ENCODE measurements at places on chromosomes 6 and 20. TPM values are rescaled to one million over a fixed set of nuclear protein-coding genes. Genes with fewer than 3 reads are reported as not detected.

GRCh38 chr6:52595000-52595795, 18.3 kb upstream of the TRAM2 start:
- no peak overlapping the region for H3K4me3 ChIP-seq
- DNase-seq: no peak
- no peaks in the 10 kb centered on the region for H3K27me3 ChIP-seq
- no peak overlapping the region for H3K27ac ChIP-seq
- no peaks in the 10 kb centered on the region for H3K4me1 ChIP-seq

DNA sequence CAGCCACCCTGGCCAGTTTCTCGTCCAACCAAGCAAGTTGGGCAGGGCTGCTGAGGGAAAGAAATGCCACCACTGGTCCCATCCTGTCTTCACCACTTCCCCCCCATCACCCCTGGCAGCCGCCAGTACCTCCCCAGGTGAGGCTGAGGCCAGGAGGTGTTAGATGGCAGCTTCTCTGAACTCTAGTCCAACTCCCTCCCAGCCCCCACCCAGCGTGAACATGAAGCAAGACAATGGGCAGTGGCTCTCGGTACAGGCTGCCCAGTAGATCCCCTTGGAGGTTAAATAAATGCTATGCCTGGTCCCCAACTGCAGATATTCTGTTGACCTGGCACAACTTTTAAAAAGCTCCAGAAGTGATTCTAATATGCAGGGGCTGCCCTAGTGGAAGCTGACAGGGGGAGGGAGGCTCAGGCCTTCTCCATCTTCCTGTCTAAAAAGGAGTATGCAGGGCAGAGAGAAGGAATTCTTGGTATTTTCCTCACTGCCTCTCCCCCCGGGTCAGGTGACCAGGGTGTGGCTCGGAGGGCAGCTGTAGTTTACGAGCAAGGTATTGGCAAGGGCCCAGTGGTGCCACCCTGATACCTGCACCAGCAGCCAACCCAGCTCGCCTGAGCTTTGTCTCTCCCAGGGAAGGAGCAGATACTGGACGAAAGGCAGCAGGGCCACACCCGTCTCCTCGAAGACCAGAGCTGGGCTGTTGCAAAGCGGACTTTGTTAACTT, 25.7 kb downstream of the KCNK5 start:
- no peaks in the 10 kb centered on the region for H3K27me3 ChIP-seq
- no peaks in the 10 kb centered on the region for H3K36me3 ChIP-seq
- no peak for DNase-seq
- no peaks in the 10 kb centered on the region for H3K4me1 ChIP-seq

DNA sequence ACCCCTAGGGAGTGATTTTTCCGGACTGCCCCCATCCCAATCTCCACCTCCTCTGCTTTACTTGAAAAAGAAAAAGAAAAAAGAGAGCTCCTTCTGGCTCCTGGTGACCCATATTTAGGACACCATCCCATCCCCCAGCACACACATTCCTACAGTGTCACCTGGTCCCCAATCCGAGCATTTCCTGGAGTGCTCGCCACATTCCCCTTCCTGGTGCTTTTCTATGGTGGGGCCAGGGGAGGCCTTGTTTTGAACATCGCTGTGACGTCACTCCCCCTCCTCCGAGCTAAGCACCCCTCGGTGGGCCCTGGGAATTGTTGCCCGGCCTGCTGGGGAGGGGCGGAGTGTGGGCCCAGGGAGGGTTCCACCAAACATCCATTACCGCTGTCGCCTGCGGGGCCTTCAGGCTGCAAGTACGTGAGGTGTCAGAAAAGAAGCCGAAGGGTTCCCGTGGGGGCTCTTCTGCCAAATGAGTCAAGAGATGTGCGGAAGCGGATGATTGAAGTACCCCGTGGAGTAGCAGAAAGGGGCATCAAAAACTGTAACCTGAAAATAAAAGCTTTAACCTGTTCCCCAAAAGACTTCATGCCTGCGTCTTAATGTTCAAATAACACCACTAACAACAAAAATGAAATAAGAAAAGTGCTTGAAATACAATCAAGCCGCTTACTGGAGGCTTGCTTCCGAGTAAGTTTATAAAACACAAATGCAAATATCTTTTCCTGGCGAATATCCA, 2.8 kb upstream of the FOXC1 start:
- peaks cover 63% of the 10 kb centered on the region for H3K4me1 ChIP-seq
- no peak overlapping the region for H3K27ac ChIP-seq
- H3K4me3 ChIP-seq: no peak overlapping the region
- H3K27me3 ChIP-seq: peaks cover 67% of the 10 kb centered on the region
- no peaks in the 10 kb centered on the region for H3K36me3 ChIP-seq

DNA sequence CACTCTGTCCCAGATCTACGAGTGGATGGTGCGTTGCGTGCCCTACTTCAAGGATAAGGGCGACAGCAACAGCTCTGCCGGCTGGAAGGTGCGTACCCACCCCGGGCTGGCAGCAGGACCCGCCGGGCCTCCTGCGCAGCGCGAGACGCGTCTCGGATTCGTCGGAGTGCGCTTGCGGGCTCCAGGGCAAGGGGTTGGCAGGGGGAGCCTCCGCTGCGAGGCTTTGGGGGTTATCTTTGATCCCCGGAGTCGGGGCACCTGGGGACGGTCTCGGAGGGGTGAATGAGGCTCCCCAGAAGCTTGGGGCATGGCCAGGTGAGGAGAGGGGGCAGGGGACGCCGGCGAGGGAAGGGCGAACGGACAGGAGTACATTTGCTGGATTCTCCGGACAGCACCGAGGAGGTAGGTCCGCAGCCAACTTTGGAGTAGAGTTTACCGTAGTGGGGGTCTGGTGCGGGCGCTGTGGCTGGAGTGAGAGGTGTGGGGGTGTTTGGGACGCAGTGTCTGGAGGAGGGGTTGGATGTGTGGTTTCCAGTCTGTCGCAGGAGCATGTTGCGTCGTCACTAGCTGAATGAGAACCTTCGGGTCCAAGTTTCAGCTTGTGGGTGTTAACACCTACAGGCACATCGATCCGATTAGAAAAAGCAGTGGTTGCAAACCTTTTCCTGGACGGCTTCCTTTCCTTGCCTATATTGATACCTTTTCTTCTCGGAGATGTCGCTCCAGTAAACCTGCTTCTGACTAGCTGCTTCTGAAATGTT, 1.2 kb downstream of the FOXO3 start:
- peak overlapping the region; percentile 37 for H3K4me3 ChIP-seq
- no peaks in the 10 kb centered on the region for H3K27me3 ChIP-seq
- no peak overlapping the region for H3K27ac ChIP-seq
- DNase-seq: no peak

- H3K36me3 ChIP-seq: no peaks in the 10 kb centered on the region
- no peak overlapping the region for H3K27ac ChIP-seq
- no peak for DNase-seq
- H3K27me3 ChIP-seq: no peaks in the 10 kb centered on the region
Observed at GRCh38 chr6:168410554-168411011, 30.4 kb upstream of the SMOC2 start.

Gene LIN28B
- total RNA-seq: not detected

DNA sequence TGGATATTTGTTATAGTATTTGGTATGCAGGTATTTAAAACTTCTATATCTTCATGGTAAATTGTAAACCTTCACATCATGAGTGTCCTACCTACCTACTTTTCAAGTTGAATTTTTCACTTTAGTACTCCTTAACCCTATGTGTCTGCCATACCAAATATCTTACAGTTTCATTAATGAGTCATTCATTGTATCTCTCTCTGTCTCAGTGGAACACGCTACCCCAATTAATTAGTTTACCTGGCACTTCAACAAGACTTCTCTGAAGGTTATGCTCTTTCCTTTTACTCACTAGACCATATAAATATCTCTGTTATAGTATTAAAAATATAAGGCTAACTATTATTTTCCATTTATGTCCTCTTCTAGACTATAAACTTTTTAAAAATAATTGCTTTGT, 123.9 kb upstream of the GJE1 start:
- no peak for DNase-seq
- H3K27ac ChIP-seq: no peak overlapping the region
- H3K36me3 ChIP-seq: no peaks in the 10 kb centered on the region
- H3K27me3 ChIP-seq: no peaks in the 10 kb centered on the region

DNA sequence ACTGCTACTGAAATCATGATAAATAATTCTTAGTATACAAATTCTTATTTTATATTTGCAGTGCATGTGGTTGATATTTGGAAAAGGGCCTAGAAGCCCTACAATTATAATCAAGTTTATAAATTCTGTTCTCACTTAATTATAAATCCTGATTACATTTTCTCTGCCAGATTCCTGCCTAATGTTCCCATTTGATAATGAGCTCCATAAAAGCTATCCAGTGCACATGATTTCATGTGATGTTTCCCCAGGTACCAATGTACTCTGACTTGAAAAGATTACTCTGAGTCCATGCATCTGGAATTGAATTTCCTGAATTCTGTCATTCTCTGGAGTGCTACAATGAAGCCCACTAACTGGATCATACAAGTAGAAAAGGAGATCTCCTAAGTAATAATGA, 292.2 kb downstream of the FRK start:
- no peaks in the 10 kb centered on the region for H3K4me1 ChIP-seq
- H3K27ac ChIP-seq: no peak overlapping the region
- no peak for DNase-seq
- no peaks in the 10 kb centered on the region for H3K27me3 ChIP-seq

- H3K4me1 ChIP-seq: no peaks in the 10 kb centered on the region
- no peak overlapping the region for H3K4me3 ChIP-seq
- no peaks in the 10 kb centered on the region for H3K27me3 ChIP-seq
- no peak overlapping the region for H3K27ac ChIP-seq
- DNase-seq: no peak
- H3K36me3 ChIP-seq: no peaks in the 10 kb centered on the region
Observed at GRCh38 chr6:101666256-101666655, 272.7 kb downstream of the GRIK2 start.

DNA sequence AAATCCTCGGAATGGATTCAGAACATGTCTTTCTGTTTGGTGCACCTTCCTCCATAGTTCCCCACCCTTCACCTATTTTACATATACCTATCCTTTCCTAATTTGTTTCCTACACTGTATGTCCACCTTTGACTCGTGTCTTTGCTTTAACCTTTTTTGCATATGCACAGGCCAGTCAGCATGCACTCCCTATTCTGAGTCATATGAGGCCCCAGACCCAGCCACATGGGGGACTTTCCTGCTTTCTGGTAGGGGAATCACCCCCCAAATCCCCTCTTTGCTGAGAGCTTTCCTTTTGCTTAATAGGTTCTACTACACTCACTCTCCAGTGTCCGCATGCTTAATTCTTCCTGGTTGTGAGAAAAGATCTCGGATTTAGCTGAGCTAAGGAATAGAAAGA, 393.8 kb upstream of the IMPG1 start:
- DNase-seq: no peak
- H3K36me3 ChIP-seq: no peaks in the 10 kb centered on the region
- no peak overlapping the region for H3K4me3 ChIP-seq
- H3K4me1 ChIP-seq: no peaks in the 10 kb centered on the region
- H3K27ac ChIP-seq: no peak overlapping the region

GRCh38 chr6:152244998-152245630, 392.0 kb downstream of the SYNE1 start:
- H3K27ac ChIP-seq: no peak overlapping the region
- DNase-seq: no peak
- H3K27me3 ChIP-seq: no peaks in the 10 kb centered on the region
- no peaks in the 10 kb centered on the region for H3K4me1 ChIP-seq
- H3K36me3 ChIP-seq: peaks cover 77% of the 10 kb centered on the region

DNA sequence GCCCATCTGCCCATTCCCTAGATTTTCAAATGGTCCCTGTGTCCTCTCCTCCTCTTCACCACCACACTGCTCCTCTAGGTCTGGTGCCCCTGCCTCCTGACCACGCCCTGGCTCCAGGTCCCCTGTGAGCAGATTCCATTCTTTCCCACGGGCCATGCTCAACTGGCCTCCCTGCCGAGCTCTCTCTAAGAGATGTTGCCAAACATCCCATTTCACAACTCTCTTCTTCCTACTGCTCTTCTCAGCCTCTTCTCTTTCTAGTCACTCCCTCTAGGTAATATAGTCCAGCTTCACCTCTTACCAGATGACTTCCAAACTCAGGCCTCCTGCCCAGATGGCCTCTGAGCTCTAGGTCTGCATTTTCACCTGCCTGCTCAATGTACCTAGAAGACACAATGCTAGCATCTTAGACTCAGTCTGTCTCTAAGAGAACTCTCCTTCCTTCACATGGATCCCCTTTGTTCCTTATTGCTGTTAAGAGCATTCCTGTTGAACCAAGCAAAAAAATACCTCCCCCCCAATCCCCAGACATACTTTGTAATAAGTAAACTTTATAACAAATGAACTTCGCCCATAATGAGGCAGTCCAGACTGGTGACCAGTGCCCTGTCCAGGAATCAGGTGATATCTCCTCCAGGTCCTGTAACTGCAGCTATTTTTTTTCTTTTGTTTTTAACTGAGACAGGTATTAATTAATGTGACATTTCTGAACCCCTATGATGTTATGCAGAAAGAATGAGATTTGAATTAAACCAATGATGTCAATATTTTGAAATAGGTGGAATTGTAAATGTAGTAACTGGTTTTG, 79.0 kb downstream of the LYRM4 start:
- no peaks in the 10 kb centered on the region for H3K27me3 ChIP-seq
- H3K36me3 ChIP-seq: no peaks in the 10 kb centered on the region
- DNase-seq: no peak
- no peaks in the 10 kb centered on the region for H3K4me1 ChIP-seq
- no peak overlapping the region for H3K27ac ChIP-seq

GRCh38 chr6:23511817-23512216, 614.2 kb upstream of the NRSN1 start:
- H3K27ac ChIP-seq: no peak overlapping the region
- no peak overlapping the region for H3K4me3 ChIP-seq
- no peak for DNase-seq

GRCh38 chr6:4693173-4693970, 82.8 kb upstream of the CDYL start:
- H3K4me1 ChIP-seq: no peaks in the 10 kb centered on the region
- H3K4me3 ChIP-seq: no peak overlapping the region
- H3K27ac ChIP-seq: no peak overlapping the region
- no peaks in the 10 kb centered on the region for H3K36me3 ChIP-seq
- no peak for DNase-seq
- no peaks in the 10 kb centered on the region for H3K27me3 ChIP-seq

Gene PLCB4
- total RNA-seq: not detected

DNA sequence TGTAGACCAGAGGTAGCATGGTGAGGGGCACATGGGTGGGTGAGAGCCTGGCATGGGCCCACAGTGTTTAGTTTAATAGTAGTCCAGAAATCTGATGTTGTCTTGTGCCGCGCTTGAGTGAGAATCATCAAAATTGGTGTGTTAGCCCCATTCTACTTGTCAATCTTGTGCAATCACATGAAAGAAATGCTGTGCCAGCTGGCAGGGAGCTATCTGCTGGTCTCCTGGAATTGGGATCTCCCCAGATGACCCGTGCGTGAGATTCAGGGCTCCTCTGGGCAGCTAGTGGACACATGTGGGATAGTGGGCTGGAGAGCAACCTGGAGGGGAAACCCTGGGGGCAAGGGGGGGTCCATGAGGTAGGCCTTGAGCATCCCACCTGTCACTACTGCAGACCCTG, 43.5 kb upstream of the ZFP64 start:
- no peaks in the 10 kb centered on the region for H3K36me3 ChIP-seq
- H3K4me1 ChIP-seq: no peaks in the 10 kb centered on the region
- no peak for DNase-seq
- H3K4me3 ChIP-seq: no peak overlapping the region
- no peaks in the 10 kb centered on the region for H3K27me3 ChIP-seq

Gene RAE1
- total RNA-seq: 58.8 TPM

Measured in CD4-positive, alpha-beta T cell (primary cell).